NCI-H1105 treated with DMSO at 0.1 percent for 48 hours (cell line): ENCODE measurements at places on chromosomes 13 and 19.
A peak's percentile ranks its signal among the peaks of the same experiment; 100 is the strongest.

DNA sequence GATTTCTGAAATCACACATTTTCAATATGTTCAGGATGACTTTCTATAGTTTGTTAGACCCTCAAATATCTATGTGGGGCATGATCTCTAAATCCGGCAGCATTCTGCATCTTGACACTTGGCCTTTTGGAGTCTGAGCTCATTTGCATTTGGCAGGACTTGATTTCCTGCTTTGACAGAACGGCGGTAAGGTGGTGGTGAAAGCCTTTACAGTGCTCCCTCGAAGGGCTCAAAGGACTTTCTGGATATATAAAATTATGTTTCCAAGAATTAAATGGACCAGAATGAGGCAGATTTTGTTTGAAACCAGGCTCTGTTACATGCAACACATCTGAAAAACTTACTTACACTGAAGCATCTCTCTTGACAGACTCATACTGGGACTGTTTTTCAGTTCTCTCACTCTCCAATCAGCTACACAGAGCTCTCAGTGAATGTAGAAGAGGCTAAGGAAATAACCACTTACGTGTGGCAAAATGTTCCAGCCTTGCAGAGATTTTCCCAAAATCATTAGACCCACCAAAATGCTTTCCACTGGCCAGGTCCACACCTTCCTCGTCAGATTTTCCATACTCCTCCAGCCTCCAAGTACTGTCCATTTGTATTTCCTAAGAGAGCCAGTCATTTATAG is 207.2 kb downstream of the SPRY2 start:
- no peak for DNase-seq

GRCh38 chr13:29125934-29126424 is 305.8 kb downstream of the MTUS2 start:
- no peak for DNase-seq

- no peak for DNase-seq
These were observed 314.7 kb upstream of the DACH1 start for GRCh38 chr13:72181661-72182060.

- DNase-seq: peak; percentile 24
These were observed 340.8 kb downstream of the KLF5 start for GRCh38 chr13:73399347-73400216.

- DNase-seq: no peak
These were observed 75.9 kb upstream of the RNF113B start for GRCh38 chr13:98252931-98253470.

- no peak for DNase-seq
These were observed 15.0 kb upstream of the LMO7 start for GRCh38 chr13:75621147-75621546.

DNA sequence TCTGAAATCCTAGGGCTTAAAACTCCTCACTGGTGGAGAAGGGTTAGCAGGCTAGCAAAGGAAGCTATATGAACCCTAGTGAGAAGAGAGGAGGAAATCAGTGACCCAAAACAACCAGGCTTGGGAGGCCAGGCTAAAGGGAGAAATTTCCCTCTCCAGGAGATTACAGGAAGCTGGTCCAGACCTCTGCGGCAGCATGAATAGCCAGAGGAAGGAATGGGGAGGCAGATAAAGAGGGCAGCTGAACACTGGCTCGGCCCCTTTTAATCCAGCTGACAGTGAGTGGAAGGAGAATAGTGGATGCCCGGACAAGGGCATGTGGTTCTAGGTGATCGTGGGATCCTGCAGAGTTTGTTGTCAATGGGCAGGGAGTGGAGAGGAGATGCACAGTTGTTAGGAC is 130.6 kb downstream of the COG6 start:
- DNase-seq: no peak

DNA sequence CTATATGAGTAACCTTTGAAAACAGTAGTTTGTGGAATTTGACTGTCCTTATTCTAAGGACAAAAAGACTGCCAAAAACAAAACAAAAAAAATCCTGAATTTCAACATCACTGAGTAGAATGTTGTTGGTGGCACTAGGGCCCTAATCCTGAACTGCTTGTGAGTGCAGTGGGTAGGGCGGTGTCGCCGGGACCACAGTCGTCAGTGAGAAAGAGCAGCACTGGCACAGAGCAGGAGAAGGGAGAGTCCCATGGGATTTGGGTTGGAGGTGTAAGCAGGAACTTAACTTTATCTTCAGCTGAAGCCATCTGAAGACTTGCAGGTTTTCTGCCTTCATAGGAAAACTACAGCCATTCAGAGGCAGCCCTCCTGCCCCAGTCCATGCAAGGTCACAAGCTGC is 5.6 kb downstream of the PCID2 start:
- no peak for DNase-seq

GRCh38 chr13:47790755-47791154 is 210.3 kb downstream of the SUCLA2 start:
- DNase-seq: no peak

- no peak for DNase-seq
These were observed 25.2 kb downstream of the ZNRF4 start for GRCh38 chr19:5480427-5480836.

GRCh38 chr13:51729866-51730553 is 74.0 kb downstream of the DHRS12 start:
- no peak for DNase-seq
